Hypothalamus (tissue), 51 donors: ENCODE measurements at places on chromosomes 11 and 22.

- no peak for DNase-seq
Measured at GRCh38 chr11:78418584-78419211, 1.1 kb upstream of the GAB2 start.

DNA sequence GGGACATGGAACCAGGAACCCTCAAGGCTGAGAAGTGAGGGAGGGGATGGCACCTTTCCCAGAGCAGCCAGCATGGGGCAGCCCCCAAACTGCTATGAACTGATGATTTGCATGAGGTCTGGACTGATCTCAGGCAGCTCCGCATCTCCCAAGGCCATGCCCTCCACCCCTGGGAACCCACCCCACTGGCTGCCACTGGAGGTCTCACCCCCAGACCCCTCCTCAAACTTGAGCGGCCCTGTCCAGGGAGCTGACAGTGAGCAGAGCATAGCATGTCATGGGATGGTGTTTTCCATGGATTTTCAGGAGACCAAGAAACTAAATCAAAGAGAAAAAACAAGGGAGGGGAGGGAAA, 46.8 kb downstream of the NRXN2 start:
- no peak for DNase-seq

DNA sequence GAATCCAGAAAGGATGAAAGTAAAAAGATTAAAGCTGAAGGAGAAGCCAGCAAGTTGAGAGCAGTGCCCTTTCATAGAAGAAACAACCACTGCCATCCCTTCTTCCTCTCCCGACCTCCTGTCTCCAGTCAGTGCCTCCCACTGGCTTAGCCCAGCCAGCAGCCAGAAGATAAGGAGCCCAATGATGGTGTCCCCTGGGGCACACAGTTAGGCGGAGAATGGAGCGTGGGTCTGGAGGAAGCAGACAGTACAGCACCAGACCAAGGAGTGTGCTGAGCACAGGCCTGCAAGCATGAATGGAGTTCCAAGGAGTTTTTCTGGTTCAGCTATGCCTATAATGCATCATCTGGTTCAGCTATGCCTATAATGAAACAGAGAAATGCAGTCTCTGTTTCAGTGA, 54.3 kb upstream of the TNRC6B start:
- no peak for DNase-seq

- DNase-seq: no peak
Measured at GRCh38 chr11:64831411-64831891, 13.0 kb downstream of the CDC42BPG start.

DNA sequence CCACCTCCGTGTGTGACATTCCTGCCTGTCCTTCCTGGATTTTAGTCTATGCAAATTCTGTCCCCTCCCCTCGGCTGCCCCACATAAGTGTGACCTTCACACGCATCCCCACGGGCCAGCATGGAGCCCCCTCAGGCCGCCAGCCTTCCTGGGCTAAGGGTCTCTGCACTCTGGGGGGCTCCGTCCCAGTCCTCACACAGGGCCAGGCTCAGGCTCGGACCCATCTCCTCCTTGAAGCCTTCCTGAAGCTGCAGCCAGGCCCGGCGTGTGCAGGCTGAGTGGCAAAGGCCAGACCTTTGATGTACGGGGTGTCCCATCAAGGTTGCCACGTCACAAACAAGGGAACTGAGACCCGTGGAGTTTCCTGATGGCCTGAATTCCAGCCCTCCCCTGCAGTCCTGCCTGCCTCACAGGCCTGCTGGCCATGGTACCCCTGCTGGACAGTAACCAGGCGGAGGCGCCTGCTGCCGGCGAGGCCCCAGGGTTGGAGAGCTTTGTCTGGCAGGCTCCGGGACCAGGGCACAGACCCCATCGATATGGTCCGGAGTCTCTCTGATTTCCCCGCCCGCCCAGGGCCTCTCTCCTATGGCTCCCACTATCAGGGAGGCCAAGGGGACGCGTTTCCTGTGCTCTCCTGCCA, 791.7 kb downstream of the BRD1 start:
- DNase-seq: no peak

GRCh38 chr11:80414181-80415165, 973.6 kb upstream of the TENM4 start:
- no peak for DNase-seq

DNA sequence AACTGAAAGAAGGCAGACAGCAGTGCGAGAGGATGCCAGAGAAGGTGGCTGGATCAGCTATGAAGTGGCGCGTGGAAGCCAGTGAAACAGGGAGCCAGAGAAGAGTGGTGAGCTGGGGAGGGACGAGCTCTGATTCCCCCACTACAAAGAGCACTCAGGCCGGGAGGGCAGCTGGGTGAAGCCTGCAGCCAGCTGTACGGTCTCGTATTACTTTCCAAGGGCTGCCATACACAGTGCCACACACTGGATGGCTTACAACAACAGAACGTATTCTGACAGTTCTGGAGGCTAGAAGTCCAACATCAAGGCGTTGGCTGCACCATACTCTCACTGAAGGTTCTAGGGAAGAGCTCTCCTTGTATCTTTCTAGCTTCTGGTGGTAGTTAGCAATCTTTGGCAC, 47.1 kb upstream of the WNT11 start:
- DNase-seq: no peak

- DNase-seq: no peak
Measured at GRCh38 chr11:62560566-62561103, 13.1 kb downstream of the EEF1G start.

DNA sequence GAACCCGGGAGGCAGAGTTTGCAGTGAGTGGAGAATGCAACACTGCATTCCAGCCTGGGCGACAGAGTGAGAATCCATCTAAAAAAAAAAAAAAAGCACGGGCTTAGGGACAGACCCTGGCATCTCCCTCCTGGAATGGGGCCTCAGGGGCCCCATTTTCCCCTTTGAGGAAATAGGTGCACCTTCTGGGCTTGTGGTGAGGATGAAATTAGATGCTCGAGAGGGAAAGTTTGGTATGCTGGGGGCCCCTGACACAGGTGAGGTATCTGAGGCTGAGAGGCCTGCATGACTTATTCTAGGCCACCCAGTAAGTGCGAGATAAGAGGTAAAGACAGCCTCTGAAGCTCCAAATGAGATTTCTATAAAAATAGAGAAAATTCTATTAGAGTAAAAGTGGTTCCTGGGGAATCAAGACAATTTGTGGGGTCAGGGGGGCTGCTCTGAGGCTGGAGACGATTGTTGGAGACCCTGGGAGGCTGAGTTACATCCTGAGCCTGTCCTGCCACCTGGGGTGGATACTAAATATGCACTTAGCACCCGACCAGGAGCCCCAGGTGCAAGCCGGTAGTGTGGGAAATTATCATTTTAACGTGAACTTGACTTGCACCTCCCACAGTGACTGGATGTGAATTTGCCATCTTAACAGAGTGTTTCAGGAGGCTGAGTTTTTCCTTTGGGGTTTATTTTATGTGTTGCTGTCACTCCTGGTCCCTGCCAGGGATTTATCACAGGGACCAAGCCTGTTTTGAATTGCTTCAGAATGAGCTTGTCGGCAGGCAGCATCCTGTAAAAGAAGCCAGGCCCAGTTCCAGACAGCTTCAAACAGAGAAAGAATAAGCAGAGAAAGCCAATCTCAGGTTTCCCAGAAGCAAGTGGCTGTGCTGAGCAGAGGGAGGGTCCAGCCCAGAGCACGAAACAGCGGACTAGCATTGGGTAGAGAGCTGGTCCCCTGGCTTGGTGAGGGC, 48.4 kb upstream of the TSKU start:
- DNase-seq: no peak

GRCh38 chr11:118979434-118979833, 7.9 kb downstream of the FOXR1 start:
- no peak for DNase-seq

DNA sequence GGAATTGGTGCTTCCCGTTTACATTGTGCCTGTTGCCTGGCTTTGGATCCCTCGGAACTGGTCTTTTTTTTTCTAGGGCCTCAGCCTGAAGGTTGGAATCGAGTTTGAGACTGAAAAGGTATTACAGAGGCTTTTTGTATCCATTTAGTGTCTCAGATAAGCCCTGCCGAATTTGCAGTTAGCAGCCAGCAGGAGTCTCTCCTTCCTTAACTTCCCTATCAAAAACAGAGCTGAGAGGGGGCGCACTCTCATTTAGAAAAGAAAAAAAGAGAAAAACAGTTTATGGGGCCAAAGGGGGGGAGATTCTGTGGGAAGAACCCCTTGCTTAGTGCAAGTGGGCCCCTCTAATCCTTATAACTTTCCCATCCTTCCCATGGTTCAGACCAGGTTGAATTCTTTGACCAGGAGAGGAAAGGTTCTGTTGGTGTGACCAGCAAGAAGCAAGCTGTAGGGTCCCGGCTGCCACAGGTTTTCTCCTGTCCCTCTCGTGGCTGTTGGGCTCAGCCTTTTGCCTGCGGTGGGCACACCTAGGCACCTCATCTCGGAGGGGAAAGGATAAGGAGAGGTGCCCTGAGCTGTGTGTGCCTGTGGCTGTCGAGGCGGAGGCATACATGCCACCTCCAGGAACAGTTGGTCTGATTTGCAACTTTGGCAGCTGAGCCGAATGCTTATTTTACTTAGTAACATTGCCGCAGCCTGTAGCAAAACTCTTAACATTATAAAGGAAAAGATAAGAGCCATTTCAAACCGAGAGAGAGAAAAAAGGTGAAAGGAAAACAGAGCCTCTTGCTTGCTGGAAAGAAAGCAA, 565.0 kb upstream of the CNTN5 start:
- no peak for DNase-seq

GRCh38 chr11:61961570-61962212, 5.7 kb downstream of the FTH1 start:
- peak; percentile 52 for DNase-seq

GRCh38 chr22:47563406-47564157, 801.1 kb downstream of the TBC1D22A start:
- DNase-seq: no peak

GRCh38 chr22:48182031-48182430, 1419.6 kb downstream of the TBC1D22A start:
- DNase-seq: no peak

DNA sequence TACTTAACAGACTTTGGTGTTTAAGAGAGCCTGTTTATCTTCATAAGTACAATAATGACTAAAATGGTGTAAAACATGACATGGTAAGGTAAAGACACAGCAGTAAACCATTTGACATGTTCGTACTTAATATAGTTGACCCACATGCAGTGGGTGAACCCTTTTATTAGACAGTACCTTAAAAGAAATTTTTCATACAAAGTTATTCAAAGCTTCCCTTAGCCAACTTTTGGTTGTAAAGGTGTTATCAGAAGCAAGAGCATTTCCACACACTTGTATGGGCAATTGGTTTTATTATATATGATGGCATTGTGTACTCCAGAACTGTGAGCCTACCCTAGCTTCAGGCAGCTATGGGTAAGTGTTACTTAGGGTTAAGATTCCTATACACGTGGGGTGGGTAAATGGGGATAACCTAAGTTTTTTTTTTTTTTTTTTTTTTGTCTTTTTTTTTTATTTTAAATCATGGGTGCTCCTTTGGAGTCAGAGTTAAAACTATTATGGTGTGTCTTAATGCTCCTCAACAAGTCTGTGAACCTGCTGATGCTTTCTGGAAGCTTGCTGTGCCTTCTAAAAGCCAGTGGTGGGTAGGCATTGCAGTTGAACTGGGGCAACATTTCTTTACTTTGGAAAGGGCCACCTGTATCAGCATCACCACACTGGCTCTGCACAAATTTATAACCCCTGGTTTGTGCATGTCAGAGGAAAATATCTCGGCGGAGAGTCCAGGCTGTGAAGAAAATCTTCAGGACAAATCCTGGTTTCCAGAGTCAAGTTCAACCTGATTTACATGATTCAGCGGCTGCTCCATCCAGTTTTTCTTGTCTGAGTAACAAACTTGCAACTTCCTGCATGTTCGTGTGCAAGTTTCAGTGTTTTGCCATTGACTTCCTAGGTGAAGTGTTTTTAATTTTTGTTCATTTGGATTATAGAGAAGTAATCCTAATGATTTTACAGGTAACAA, 3.3 kb downstream of the PCF11 start:
- no peak for DNase-seq

DNA sequence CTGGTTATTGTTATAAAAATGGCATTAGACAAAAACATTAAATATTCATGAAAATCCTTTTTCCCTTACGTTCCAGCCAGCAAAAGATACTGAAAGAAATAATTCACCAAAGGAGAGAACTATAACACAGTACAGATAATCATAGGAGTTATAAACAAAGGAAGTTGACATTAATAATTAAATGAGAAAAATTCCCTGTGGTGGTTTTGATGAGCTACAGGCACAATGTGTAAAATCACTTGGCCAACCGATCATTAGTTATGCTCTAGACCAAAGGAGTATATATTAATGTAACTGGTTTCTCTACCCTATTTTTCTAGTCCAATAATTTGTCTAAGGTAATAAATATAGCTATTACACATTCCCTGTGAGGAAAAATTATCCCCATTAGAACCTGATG, 534.7 kb downstream of the CNTN5 start:
- no peak for DNase-seq

GRCh38 chr11:2443881-2444820, at the start of gene TRPM5:
TRPM5 (minus strand) TSS chr11:2444514; CDS start chr11:2423036, 21,478 bp downstream.
- DNase-seq: no peak

- DNase-seq: no peak
Measured at GRCh38 chr11:68780829-68781228, 29.5 kb upstream of the TESMIN start.

GRCh38 chr11:71252770-71253730, 673 bp upstream of the SHANK2 start:
- DNase-seq: no peak

- DNase-seq: no peak
Measured at GRCh38 chr22:43542681-43543521, 131.1 kb downstream of the MPPED1 start.

DNA sequence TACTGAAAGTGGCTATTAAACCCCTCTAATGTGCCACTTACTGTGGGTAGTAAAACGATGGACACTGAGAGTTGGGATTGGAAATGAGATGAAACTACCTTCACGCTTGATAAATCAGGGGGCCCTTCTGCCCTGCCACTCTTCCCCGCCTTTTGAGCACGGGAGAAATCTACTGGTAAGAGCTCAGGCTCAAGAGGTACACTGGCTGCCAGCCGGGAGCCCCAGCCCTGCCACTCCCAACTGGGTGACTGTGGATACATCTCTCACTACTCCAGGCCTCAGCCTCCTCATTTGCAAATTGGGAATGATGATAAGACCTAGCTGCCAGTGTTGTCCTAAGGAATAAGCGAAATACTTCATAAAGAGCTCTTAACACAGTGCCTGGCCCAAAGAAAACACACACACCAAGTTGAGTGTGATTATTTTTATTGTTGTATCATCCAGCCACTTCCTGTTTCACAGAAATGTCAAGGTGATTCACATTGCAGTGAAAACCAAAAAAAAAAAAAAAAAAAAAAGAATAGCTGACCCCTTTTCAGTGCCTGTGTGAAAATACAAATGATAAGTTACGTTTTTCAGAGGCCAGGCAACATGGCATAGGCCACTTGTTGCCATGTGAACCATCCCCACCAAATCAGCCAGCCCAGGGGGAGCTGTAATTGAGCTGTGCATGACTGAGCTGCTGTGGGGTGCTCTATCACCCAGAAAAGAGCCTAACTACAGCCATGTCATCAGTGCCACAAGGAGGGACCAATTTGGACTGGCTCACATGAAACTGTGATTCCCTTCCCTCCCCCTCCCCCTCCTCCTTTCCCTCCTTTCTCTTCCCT, 4.4 kb upstream of the ZNRD2 start:
- DNase-seq: no peak

- DNase-seq: no peak
Measured at GRCh38 chr11:77510095-77510494, 36.2 kb upstream of the PAK1 start.
